ENCODE measurements at places on chromosomes 16 and 17.

DNA sequence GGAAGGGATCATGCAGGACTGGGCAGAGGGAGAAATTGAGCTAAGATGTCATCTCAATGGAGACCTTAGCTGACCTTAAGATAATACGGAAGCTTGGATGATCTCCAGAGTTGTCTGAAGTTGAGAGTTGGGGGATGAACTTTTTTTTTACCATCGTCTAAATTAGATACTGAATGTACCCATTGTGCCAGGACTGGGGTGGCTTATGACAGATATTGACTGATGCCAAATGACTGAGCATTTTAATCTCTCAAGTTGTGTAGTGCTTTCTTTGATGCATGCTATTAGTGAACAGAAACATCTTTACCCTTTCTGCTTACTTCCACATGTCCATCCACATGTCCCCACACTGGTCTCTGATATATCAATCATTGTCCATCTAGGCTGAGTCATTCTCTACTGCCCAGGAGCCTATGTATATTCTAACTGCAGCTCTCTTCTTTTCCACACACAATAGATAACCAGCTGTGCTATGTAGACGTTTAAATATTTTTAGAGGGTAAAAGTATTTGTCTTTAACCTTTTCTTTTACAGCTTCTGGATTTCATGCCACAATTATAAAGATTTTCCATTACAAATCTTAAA lies 60.2 kb upstream of the ZKSCAN2 start:
- DNase-seq, result no peak

DNA sequence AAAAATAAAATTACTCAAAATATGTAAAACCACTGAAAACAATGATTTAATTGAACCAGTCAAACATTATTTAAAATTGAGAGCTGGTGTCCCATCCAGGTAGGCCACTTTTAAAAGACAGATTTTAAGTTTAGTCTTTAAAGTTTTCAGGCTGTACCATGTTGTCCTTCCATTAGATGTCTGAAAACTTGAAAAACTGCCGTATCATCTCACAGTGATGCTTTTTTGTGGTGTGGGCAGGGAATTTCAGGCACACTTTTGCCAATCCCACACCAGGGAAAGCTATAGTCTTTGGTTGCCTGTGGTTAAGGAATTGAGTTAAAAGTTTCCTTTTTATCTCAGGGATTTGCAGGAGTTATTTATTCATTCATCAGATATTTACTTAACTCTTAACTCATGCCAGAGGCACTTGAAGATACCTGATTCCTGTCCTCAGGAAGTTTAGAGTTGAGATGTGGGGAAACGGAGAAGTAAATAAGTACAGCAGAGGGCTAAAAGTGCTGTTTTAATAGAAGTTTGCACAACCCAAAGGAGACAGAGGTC lies 3.2 kb downstream of the SNTB2 start:
- DNase-seq, result no peak

GRCh38 chr16:3157229-3158025 lies 22.6 kb downstream of the ZNF213 start:
- DNase-seq, result peak; percentile 57

DNA sequence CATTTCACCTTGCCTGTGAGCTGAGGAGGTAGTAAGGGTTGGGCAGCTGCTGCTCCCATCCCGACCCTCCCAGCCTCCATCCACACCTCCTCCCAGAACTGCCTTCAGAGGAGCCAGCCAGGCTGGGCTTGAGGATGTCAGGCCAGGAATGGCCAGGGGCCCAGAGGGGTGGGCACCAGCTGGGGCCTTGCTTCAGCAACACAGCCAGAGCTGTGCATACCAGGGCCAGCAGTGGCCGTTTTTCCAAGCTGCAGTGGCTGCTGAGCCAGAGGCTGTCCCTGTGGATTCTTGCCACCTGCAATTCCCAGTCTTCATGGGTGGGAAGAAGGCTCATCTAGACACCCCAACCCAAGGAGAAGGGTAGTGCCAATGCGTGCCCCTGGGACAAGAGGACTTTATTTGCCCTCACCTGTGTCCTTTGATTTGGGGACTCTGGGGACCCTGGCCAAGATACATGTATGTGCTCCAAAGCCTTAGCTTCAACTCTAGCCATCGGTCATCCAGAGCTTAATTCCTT lies 153.4 kb upstream of the SDK2 start:
- no peak for DNase-seq

DNA sequence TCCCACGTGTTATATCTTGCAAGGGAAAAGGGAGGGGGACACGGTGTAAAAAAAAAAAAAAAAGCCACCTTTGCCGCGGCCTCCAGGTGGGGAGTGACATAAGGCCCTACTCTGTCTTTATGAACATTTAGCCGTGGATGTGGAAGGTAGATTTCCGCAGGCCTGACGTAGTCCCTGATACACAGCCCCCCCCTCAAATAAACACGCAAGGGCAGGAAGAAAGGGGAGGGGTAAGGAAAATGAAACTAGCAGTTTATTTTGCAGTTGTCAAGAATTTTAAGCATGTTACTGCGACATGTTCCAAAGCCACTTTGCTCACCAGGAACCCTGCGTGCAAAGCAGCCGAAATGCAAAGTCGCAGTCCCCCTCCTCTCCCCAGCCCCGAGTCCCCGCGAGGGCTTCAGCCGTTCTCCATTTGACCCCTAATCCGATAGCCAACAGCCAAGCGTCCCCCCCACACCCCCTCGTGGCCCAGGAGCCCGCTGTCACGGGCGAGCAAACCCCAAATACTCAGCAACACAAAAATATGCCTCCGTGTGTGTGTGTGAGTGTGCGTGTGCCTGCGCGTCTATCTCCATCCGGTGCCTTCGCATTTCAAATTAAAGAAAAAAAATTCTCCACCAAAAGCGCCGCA lies 1.2 kb downstream of the CBX4 start:
- DNase-seq, result no peak

DNA sequence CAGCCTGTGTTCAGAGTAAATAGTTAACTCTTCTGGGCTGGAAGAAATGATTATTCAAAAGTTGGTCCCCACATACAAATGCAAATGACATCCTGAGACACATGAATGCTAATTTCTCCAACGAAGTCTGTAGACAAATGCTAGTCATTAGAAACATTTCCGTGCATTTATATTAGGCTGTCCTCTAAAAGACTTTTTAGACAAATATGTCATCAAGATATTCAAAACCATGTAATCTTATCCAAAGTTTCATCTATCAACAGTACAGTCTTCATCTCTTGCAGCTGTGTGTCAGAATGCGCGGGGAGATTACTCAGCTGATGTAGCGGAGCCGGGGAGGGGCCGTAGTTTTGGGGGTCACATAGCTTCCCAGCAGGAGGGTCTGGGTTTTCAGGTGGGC lies 33.8 kb upstream of the MAF start:
- no peak for DNase-seq

DNA sequence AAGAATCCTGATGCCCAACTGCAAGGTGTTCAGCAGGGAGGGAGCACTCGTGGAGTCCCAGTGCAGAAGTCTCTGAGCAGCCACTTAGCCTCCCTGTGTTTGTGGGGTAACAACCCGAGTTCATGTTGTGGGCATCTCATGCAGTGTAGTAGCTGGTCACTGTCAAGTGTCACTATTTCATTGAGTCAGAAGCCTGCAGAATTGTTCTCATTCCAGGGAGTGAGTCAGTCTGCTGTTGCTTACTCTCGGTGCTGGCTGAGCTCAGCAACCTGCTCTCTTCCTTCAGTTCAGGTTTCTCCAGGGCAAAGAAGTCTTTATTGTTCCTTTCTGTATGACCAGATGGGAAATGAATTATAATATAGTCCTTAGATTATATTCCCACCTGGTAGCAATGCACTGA lies 24.1 kb downstream of the HMOX2 start:
- peak; percentile 86 for DNase-seq

DNA sequence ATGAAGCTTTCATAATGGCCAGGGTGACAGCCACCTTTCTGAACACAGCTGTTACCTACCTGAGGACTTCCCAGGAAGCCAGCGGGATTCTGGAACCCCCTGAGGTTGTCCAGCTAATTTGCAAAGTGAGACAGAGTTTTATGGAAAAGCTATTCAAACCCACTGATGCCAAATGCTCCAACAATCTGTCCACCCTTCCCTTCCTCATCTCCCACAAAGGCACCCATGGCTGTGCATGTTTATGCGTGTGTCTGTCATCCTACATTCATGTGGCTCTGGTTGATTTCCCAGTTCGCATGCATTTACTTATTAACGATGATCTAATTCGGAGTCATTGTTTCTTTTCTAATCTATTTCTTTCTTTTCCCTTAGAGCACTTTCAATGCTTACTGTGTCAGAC lies 217.1 kb downstream of the SLC39A11 start:
- DNase-seq, result no peak

- no peak for DNase-seq
Measured at GRCh38 chr17:54848368-54848987, 52.2 kb upstream of the TOM1L1 start.

- DNase-seq, result no peak
Measured at GRCh38 chr16:71565812-71566700, 10.8 kb downstream of the TAT start.

DNA sequence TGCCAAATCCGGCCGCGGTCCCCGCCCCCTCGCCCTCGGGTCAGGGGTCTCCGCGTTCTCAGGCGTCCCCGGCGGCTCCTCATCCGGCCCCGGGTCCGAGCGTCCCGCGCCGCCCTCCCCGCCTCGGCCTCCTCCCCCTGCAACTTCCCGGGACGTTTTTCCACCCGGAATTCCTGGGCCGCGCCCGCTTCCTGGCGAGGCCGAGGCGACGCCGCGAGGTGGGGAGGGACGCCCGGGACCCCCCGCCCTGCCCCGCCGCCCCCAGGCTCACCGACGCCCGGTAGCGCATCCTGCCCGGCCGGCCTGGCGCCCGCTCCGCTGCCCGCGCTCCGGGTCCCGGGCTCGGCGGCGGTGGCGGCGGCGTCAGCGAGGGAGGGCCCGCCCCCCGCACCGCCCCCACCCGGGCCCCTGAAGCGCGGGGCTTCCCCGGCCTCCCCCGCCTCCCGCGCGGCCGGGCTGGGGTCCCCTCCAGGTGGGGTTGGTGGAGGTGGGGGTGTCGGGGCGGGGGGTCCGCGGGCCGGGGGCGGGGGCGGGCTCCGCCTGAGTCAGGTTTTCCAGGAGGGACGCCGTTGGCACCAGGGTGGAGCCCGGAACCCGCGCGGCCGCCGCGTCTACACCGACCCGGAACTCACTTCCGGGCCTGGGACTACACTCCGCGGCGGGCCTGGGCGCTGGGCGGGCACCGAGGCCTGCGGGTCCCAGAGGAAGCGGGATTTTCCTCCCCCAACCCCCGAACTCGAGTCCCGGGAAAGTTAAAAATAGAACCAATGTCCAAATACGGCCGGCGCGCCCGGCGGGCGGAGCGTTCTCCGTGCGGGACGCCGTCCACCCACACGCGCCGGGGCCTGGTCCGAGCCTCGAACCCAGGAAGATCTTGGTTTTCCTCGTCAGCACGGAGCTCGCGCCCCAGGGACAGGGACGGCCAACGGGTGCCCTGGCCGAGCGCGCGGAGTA lies 6.8 kb downstream of the MYO1C start:
- peak; percentile 88 for DNase-seq

DNA sequence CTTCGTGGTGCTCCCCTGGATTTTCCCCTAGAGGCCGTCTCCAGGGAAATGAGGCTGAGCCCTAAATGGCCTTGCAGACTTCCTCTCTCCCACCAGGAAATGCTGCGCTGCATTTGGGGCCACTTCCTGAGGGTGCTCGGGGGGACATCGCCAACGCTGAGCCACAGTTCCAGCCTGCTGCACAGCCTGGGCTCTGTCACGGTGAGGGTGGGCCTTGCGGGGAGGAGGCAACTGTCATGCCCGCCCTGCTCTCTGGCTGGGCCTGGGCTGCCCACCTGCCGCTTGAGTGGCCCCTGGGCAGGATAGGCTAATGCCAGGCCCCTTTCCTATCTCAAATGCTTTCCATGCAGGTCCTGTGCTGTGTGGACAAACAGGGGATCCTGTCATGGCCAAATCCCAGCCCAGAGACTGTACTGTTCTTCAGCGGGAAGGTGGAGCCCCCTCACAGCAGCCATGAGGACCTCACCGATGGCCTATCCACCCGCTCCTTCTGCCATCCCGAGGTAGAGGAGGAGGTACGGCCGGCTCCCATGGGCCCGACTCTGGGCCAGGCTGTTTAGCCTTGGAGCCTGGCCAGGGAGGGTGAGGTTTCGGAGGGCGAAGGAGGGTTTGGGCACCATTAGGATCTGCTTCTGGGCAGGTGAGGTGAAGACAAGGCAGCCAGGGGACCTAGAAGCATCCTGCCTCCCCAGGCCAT lies 24.2 kb downstream of the CASKIN2 start:
- DNase-seq, result no peak

- DNase-seq, result peak; percentile 26
Measured at GRCh38 chr16:81632392-81633146, 146.5 kb upstream of the PLCG2 start.

- no peak for DNase-seq
Measured at GRCh38 chr17:27907976-27908558, 14.9 kb upstream of the LYRM9 start.

DNA sequence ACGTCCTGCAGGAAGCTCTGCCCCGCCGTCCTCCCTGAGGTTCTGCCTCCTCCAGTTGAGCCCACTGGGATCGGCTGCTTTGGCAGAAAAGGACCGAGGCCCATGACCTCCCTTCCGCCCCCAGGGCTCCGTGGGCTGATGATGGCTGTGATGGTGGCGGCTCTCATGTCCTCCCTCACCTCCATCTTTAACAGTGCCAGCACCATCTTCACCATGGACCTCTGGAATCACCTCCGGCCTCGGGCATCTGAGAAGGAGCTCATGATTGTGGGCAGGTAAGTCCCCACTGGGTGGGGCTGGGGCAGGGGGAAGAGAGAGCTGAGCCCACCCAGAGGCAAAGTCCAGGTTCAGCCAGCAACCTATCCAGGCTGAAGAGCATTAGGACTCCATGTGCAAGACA lies 61.1 kb downstream of the SLC5A11 start:
- DNase-seq, result no peak

- DNase-seq, result peak; percentile 85
Measured at GRCh38 chr16:77298418-77299360, 99.5 kb downstream of the SYCE1L start.

DNA sequence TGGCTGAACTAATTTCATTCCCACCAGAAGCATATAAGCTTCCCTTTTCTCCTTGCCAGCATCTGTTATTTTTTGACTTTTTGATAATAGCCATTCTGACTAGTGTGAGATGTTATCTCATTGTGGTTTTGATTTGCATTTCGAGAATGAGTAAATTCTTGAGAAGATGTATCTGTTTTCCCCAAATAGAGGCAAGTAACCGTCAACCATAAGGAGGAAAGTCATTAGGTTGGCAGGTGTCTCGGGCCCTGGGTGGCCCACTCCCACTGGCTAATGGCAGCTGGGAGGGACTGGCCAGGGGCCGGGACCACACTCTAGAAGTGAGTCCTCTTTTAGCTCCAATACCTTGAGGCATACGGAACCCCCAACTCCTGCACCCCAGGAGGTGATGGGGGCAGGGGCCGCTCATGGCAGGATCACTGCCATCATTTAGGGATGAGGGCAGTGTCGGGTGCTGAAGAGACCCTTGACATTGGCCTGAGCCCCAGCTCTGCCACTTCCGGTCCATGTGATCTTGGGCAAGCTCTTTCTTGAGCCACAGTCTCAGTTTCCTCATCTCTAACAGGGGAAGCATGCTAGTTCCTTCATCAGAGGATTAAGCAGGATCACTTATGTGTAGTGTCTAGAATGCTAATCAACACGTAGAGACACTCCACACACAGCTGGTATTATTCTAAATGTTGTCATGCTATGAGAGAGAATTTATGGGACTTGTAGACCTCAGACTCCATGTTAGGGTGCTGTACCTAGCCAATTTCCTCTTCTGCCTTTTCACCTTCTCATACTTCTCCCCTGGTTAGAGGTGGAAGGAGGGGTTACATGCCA lies 44.3 kb downstream of the RGS9 start:
- DNase-seq, result no peak

All from GM03348 (cell line).